NCI-H1930 (cell line): ENCODE measurements at places on chromosomes 7 and 10.

DNA sequence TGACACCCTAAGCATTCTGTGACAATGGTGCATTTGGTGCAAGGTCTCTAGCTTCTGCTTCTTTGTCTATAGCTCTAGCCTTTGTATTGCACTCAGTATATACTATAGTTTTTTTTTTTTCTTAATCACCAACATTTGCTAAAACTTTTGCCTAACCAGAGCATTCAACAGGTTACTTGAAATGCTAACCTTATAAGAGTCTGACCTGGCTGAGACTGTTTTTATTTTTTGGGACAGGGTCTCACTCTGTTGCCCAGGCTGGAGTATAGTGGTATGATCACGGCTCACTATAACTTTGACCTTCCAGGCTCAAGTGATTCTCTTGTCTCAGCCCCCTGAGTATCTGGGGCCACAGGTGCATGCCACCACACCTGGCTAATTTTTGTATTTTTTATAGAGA, 92.4 kb downstream of the ZNF365 start:
- DNase-seq: no peak

- DNase-seq: peak; percentile 0
These were observed at the start of gene ST8SIA6 for GRCh38 chr10:17454161-17455014. Gene ST8SIA6, minus strand, starts transcription at chr10:17454595. Its CDS starts 340 bp downstream, at chr10:17454255.

DNA sequence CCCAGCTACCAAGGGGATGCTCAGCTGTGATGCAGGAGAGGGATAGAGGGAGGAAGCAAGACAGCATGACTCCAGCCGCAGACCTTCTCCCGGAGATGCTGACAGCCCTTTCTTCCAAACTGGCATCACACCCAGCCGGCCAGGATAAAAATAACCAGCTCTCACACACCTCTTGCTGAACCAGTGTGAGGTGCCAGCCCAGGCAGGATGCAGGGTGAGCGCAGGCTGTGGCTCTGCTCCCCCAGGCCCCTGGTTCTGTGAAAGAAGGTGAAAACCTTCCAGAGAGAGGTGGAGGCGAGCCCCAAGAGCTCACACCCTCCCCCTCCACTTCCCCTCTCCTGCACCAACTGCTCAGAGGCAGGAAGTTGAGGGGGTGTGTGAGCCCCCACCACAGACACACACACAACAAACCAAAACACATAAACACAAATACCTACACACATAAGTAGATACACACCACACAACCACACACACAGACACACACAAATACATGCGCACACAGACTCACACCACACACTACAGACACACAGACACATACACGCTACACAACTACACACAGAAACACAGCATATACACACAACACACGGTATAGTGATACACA, 4.0 kb downstream of the GPR15LG start:
- DNase-seq: no peak

DNA sequence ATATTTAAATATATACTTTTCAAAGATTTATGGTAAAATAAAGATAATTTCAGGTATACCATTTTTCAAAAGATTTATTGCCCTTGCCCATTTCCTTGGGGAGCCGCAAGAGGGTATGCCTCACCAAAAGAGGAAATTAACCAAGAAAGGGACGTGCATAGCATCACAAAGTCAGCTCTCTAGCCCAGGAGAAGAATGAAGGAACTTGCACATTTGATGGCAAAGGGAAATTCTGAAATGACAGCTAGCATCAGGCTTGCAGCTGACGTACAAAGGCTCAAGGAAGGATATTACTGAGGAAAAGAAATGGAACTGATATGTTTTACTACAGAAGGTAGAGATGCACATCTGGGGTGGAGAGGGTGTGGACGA, 93.6 kb upstream of the RSU1 start:
- no peak for DNase-seq

- no peak for DNase-seq
These were observed 19.2 kb downstream of the LHPP start for GRCh38 chr10:124480860-124481259.

- DNase-seq: no peak
These were observed 173.6 kb upstream of the CXCL12 start for GRCh38 chr10:44558521-44558920.

GRCh38 chr7:43872406-43873110, 3.2 kb upstream of the MRPS24 start:
- DNase-seq: no peak

DNA sequence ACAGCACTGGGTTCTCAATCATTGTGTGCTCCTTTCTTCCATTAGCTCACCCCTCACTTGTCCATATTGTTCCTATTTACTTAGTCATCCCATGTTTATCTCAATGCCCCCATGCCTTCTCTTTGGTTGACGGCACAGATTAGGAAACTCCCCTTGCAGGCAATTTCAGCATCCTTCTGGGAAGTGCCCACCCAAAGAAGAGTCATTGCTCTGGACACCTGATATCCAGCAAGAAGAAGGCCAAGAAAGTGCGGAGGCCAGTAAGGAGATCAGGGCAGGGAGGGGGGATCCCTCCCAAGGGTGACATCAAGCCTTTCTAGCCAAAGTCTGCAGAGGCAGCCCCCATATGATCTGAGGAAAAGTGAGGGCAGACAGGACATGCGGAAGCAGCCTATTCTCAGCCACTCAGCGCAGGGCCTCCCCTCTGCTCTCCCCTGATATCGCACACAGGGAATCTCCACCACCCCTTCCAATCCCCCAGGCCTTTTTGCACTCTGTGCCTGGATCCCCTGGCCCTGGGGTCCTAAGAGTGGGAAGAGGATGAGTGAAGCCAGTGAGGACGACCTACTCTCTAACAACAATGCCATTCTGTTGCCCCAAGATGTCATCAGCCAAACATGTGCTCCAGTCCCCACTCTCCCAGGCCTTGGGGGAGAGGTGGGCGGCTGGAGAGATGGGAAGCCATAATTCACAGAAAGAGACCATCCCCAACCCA, 1.8 kb downstream of the TRPV6 start:
- DNase-seq: no peak
